Stimulated activated CD4-positive, alpha-beta T cell treated with anti-CD3 and anti-CD28 coated beads, TNF-alpha, amount 100 ng/mL, for 4 hours (primary cell): ENCODE measurements at places on chromosomes 13 and 19.

GRCh38 chr19:11984986-11985385 lies 20.1 kb downstream of the ZNF763 start:
- DNase-seq, result no peak

DNA sequence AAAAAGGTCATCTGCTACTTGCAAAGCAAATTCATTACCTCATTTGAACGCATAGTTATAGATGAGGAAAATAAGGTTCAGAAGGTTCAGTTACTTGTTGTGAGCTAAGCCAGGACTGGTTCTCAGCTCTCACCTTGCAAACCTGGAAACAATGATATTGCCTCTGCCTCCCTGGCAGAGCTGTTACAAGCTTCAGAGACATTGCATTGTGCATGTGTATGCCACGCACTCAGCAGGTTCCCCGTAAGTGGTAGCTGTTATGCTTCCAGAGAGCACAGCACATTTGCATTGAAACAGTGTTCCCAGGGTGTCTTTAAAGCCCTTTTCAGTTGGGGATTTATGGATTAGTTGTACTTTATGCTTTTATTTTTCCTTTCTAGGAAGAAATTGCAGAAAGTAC lies 80.6 kb downstream of the DGKH start:
- no peak for DNase-seq

- DNase-seq, result no peak
These were observed 242.4 kb upstream of the TMTC4 start for GRCh38 chr13:100917011-100917410.

DNA sequence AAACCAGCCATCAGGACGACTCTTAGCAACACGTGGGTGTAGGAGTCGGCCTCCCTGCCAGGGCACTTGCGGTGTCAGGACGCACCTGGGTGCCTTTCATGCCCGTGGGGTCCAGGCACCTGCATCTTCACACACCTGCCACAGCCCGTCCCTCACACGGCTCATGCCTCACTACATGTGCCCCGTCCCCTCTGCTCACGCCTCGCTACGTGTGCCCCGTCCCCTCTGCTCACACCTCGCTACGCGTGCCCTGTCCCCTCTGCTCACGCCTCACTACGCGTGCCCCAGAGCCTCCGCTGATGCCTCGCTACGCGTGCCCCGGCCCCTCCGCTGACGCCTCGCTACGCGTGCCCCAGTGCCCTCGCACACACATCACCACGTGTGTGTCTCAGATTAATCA lies 58.0 kb upstream of the F7 start:
- no peak for DNase-seq

- DNase-seq, result no peak
These were observed 223.7 kb downstream of the TBC1D4 start for GRCh38 chr13:75258159-75258782.
